Activated T-cell treated with anti-CD3 and anti-CD28 coated beads, Interleukin-2, amount 50 U/mL, for 4 hours (primary cell): ENCODE measurements at places on chromosomes 11 and 22. TPM values are rescaled to one million over a fixed set of nuclear protein-coding genes. Genes with fewer than 3 reads are reported as not detected.
A peak's percentile ranks its signal among the peaks of the same experiment; 100 is the strongest.

GRCh38 chr22:50602338-50602700 lies 1.7 kb downstream of the MAPK8IP2 start:
- no peak for DNase-seq

- no peak for DNase-seq
Observed at GRCh38 chr11:116928102-116928777, 90.8 kb upstream of the APOA1 start.

GRCh38 chr11:61791737-61792309 lies 576 bp downstream of the TMEM258 start:
- no peak for DNase-seq

DNA sequence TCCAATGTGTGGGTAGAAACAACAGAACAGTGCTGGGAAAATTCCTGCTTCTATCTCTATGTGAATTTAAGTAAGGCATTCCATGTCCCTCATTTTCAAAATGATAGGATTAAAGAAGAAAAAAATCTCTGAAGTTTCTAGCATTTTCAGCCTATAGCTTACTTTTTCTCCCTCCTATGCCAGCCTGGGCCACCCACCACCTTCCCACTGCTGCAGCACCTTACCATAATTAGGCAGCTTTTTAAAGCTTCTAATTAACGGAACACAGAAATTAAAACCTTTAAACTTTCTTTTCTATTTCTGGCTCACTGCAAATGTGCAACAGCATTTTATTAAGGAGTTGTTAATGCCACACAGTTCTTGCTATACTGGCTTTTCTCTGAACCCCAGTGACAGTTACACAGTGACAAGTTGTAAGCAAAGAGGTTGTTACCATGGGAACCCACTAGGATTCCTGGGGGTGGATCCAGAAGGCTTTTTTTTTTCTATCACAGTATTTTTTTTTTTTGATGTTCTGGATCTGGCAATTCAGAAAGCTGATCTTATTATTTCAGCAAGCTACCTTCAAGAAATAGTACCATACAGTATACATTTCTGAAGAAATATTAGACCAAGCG lies 20.2 kb downstream of the CELF1 start:
- DNase-seq, result no peak

The LRRC32 gene
- total RNA-seq, result 4.6 TPM

GRCh38 chr11:110349138-110349996 lies 53.0 kb upstream of the RDX start:
- DNase-seq, result peak; percentile 25

DNA sequence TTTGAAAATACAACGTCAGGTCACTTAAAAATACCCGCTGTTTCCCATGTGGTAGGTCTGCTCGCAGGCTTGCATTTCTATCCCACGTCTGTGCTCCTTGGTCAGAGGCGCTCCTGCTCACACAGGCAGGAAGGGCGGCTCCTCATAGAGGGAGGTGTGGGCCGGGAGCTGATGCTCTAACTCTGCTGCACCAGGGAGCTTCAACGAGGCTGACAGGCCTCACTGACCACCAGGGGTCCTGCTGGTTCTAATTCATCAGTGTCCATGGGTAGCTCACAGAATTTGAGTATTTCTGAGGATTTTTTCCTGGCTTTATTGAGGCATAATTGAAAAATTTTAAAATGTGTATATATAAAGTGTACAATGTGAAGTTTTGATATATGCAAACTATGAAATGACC lies 68.5 kb downstream of the PIWIL3 start:
- DNase-seq, result no peak

GRCh38 chr11:74175920-74176319 lies 4.8 kb downstream of the PPME1 start:
- no peak for DNase-seq

The C11orf87 gene
- not detected for total RNA-seq

DNA sequence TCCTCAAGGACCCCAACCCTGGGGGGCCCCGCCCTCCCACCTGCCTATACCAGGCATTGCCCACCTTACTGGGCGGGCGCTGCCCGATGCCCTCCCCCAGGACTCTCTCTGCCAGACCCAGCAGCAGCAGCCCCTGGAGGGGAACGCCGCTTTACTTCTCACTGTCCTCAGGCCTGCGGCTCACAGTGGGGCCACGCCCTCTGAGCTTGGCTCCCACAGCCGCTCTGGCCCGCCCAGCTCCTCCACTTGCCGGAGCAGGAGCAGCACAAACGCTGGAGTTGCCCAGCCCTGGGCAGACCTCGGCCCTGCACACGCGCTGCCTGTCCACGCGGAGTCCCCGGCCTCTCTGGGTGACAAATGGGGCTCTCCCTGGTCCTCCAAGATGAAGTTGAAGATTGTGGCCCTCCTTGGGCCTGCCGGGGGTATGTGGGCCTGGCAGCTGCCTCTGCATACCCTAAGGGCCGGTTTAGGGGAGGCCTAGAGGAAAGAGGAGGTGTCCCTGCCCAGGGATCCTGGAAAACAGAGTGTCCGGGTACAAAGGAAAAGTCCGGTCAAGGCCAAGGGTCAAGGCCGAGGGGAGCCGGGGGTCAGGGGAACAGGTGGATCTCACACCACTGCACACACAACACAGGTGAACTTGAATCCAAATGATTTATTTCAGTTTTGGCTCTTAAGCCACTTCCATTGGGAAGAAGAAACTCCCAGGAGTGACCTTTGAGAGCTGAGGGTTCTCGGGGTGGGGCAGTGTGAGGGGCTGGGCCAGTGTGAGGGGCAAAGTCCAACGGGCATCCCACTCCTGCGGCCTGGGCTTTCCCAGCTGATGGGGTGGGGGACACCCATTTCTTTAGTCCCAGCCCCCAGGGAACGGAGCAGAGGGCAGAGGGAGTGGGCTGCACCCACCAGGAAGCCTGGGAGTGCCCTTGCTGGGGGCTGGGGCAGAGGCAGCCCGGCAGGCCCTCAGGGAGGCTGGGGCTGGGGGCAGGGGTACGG lies 674 bp upstream of the BAIAP2L2 start:
- DNase-seq, result no peak

GRCh38 chr22:46687048-46687444 lies 51.0 kb downstream of the CERK start:
- no peak for DNase-seq

- no peak for DNase-seq
Observed at GRCh38 chr22:22948651-22949571, 61.3 kb downstream of the IGLL5 start.

- no peak for DNase-seq
Observed at GRCh38 chr22:28899199-28899853, 16.0 kb downstream of the ZNRF3 start.

The ATG16L2 gene
- total RNA-seq, result 23.8 TPM

GRCh38 chr11:124644426-124645280 lies 22.0 kb downstream of the TBRG1 start:
- no peak for DNase-seq

The GTF2H1 gene
- total RNA-seq, result 56.1 TPM

DNA sequence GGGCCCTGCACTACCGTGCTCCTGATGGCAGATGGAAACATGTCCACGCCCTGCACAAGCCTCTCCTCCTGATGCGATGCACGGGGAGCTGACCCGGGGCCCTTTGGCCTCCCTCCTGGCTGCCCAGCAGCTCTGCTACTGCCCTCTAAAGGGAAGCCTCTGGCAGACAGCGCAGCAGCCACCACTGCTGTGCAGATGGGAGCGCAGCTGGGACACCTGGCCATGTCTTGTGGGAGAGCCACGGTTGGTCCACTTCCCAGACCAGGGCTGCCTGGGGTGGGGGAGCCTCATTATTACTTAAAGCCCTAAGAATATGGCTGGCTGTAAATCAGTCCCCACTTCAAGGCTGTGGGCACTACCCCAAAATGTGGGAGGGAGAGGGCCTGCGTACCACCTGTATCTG lies 38.3 kb downstream of the TBX1 start:
- no peak for DNase-seq

- no peak for DNase-seq
Observed at GRCh38 chr11:34926831-34927132, 10.4 kb downstream of the PDHX start.
